ENCODE measurements at places on chromosomes 2 and 18.

DNA sequence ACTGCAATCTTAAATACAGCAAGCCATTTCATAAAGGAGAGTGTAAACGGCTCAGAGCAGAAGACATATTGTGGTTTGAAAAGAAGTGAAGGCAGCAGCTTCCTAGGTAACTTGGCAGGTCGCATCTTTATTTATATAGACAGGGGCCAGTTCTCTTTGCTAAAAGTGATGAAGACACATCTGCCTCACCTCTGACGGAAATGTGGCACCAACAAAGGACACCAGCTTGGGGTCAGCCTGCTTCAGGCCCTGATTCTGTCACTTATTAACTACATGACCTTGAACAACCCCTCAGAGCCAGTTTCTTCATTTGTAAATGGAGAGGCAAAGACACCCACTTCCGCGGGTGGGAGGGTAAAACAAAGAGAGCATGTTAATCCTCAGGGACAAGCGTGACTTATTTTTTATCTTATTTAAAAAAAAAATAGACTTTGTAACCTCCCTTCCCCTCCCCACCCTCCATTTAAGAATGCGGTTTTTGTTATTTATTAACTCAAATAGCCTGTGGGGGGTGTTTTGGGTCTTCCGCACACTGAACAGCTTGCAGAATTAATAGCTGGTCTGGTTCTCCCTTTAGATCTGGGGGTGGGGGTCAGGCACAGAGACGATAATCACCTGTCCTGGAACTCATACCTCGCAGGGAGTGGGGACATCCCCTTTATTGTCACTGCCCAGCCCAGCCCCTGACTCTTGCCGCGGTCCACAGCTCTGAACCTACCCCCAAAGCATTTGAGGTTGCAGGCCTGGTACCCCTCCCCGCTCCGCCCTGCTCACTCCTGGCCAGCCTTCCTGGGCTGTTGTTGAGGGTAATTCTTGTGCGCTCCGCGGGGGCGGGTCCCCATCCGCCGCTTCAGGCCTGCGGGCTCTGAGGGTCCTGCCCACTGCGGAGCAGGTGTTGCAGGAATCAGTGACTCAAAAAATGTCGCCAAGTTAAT, 64.2 kb upstream of the TMEM17 start:
- DNase-seq: no peak

GRCh38 chr18:8685141-8685913, 20.0 kb upstream of the MTCL1 start:
- DNase-seq: peak; percentile 95

DNA sequence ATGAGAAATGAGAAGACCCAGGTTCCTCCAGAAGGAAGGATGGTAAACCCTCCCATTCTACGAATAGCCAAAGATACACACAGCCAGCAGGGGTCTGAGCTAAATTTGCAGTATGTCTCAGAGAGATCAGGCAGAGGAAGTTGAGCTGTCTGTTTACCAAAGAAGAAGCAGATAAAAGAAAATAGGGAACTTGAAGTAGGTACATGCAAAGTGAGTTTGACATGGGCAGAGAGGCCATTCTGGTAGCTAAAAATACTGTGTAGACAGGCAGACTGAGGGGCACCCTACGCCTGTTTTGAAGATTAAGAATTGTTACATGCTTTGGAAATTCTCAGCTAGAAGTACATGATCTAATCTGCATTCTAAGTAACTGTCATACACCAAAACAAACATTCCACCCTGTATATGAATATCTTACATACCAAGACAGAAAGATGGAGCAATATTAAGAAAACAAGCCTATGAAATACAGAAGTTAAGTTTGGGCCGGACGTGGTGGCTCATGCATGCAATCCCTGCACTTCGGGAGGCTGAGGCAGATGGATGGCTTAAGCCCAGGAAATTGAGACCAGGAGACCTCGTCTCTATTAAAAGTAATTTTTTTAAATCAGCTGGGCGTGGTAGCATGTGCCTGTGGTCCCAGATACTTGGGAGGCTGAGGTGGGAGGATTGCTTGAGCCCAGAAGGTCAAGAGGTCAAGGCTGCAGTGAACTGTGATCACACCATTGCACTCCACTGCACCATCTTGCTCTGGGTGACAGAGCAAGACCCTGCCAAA, 157.9 kb downstream of the ANKRD44 start:
- DNase-seq: no peak

DNA sequence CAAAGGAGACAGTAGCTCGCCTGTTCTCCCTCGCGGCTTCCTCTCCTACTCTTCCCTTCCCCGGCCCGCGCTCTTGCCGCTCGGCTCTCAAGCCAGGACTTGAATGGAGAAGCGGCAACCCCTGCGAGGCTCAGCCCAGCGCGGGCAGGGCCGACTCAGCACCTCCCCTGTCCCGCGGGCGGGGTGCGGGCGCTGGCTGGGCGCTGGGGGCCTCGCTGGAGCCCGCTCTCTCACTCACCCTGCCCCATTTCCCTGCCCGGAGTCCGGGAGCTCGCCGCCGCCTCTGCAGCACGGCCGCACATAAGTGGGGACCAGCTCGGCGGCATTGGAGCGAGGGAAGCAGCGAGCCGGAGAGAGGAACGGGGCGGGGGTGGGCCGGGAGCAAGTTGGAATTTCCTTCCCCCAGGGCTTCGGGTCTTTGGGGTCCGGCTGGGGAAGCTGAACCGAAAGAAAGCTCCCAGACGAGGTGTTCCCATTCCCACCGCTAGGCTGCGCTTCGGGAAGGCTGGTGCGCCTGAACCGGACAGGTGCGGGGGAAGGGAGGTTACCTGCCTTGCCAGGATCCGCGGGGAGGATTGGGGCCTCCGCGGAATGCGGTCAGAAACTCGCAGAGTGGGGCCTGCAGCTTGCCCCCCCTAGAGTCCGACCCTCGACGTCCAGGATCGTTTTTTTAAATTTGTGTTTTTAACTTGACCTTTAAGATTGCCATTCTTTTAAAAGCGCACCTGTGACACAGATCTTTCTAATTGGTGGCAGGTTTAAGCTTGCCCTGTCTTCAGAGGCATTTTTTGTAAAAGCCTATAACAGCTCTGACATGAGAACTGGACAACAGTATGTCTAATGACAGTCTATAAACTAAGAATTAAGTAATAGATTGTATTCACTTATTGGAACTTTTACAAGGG, at the start of gene COBLL1:
COBLL1 (minus strand) TSS at position 105 of the 905 bp plus-strand sequence. CDS start 627 bp downstream, outside the sequence.
- peak; percentile 88 for DNase-seq

DNA sequence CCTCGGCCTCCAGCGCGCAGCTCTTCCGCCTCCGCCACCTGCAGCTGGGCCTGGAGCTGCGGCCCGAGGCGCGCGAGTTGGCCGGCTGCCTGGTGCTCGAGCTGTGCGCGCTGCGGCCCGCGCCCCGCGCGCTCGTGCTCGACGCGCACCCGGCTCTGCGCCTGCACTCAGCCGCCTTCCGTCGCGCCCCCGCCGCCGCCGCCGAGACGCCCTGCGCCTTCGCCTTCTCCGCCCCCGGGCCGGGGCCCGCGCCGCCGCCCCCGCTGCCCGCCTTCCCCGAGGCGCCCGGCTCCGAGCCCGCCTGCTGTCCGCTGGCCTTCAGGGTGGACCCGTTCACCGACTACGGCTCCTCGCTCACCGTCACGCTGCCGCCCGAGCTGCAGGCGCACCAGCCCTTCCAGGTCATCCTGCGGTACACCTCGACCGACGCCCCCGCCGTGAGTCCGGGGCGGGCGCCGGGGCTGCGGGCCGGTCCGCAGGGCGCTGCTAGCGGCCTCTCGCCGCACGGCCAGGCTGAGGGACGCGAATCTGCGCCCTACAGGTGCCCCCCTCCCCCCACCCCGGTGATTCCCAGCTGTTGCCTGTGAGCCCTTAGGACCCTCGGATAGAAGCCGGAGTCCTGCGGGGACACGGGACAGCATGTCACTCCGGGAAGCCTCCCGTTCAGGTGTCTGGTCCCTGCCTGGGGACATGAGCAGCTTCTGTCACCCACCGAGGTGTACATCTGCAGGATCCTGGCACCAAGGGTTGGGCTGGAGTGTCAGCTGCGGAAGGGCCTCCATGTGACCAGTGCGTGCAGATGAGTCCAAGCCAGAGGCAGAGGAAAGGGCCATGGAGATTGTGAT, 616 bp downstream of the RNPEPL1 start:
- DNase-seq: peak; percentile 32

DNA sequence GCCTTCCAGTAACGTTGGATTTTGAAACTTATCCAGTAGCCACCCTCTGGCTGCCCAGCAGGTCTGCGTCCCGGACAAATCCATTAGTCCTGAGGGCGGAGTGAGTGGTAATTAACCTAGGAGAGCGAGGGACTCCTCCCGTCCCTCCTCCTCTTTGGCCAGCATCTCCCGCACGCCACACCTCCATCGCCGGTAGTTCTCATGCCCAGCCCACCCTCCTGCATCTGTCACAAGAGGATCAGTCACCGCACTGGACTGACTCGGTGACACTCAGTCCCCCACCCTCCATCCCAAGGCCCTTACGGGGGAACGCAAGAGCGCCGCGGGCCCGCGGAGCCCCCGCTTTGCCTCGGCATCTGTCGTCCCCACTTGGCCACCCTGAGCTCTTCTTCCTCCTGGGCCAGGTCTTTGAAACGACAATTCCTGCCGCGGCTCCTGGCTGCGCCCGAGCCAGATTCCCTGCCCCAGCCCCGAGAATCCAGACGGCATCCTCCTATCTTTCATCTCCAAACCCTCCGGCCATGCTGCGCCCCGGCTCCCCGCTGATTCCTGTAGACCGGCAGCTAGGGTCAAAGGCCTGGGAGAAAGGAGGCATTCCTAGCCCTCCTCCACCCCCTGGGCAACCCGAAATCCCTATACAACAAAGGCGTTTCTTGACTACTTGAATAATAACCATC, 77.5 kb downstream of the EIF2AK3 start:
- DNase-seq: no peak

DNA sequence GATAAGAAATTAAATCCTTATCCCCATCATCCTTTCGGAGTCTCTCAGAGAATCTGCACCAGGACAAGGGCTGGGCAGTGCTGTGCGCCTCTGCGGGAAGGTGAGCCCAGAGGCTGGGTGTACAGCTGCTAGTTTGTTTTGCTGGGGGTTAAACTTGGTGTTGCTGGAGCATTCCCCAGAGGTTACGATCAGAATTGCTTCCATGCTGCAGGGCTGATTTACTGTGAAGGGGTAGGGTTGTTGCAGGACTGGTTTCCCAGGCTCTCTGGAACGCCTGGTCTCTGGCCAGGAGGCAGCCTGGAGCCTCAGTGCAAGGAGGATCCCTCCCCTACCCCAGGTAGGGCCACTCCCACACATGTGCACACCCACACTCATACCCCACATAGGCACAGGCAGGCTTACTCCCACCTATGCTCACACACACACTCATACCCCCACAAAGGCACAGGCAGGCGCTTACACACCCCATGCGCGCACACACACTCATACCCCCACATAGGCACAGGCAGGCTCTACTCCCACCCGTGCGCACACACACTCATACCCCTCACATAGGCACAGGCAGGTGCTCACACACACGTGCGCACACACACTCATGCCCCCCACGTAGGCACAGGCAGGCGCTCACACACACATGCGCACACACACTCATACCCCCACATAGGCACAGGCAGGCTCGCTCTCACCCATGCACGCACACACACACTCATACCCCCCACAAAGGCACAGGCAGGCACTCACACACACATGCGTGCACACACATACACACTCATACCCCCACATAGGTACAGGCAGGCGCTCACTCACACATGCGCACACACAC, 11.3 kb downstream of the CNNM4 start:
- DNase-seq: no peak

DNA sequence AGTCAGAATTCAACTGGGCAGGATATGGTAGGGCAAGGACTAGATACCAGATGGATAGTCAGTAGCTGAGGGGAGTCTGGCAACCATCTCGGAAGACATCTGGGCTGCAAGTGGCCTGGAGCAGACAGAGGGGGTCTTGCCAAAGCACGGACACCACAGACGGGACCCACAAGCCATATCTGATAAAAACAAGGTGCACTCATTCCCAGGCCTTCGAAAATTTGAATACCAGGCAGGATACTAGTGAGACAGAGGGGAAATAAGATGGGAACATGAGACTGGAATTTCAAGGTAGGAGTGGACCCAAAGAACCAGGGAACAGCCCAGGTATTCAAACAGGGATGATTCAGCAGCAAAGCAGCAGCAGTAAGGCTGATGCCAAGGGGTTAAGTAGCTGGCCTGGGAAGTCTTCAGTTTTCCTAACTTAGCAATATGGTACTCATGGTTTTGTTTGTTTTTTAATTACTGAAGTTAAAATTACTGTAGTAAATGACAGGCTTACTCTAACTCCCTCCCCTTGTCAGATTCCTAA, 144.9 kb upstream of the NCKAP5 start:
- no peak for DNase-seq

DNA sequence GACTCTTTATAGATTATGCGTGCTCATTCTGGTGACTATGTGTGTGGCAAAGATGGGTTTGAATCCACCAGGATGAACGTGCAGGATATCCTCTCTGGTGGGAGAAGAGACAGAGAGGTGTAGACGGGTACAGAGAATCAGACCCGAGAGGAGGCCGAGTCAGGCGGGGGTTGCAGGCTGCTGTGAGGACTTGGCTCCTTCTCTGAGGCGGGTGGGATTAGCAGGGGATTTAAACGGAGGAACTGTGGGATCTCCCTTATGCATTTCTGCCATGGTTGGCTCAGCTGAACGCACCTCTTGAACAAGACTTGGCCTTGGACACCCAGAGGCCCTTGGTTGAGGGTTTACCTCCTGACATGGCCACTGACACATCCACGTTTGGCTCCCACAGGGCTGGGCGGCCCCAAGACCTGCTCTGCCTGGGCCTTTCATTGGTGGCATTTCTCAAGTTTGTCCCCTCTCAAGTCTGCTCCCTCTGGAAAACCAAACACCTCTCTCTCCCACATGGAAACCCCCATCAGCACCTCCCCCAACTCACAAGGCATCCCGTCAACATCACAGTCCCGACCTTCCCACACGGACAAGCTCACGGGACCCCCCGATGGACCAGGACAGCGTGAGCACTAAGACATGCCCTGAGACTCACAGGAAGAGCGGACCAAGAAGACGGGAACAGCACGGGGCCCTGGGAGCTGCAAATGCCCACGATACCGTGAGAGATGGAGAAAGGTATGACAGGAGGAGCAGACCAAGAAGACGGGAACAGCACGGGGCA, 158.3 kb downstream of the RTP5 start:
- no peak for DNase-seq

DNA sequence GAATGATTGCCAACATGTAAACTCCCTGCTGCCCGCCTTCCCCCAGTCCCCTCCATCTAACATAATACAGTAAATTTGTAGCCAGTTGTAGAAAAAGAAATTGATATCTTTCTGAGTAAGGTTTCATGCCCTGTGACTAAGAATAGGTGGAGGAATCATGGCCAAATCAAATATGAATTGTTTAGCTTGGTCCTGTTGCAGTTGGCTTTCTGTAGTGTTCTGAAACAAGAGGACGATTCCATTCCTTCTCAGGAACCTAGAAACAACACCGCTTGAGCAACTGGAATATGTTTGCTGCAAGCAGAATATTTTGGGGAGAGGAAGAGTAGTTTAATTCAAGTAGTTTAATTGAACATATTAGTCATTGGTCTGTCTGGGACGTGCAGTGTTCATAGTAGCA, 7.0 kb upstream of the DRC1 start:
- no peak for DNase-seq

- DNase-seq: no peak
Observed at GRCh38 chr2:176484838-176485237, 215.6 kb downstream of the MTX2 start.

DNA sequence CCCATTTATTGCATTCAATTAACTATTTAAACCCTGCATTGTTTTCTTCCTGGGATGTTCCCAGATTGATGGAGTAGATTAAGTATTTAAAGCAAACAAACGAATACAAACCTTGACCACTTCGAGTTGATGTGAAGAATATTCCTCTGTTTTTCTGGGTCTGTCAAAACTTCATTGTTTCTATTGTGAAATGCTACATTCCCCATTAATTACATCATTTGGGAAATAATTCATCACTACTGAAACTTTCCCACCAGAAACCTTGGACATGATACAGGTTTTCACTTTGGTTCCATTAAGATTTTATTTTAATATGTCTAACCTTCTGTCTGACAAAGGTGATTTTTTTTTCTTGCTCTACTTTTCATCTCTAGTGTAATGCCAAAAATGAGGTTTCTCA, 365.1 kb upstream of the ETAA1 start:
- no peak for DNase-seq
